Vein endothelial cell (primary cell): ENCODE measurements at places on chromosomes 16 and 17. TPM values are rescaled to one million over a fixed set of nuclear protein-coding genes. Genes with fewer than 3 reads are reported as not detected.

The COX6A2 gene
- not detected in 2 replicates for total RNA-seq

The NACA2 gene
- total RNA-seq: not detected in 2 replicates

The PRPSAP2 gene
- 27.1 and 33.1 TPM in 2 replicates for total RNA-seq

The GFAP gene
- total RNA-seq: 0.86 TPM in 1 of 2 replicates, not detected in the other

The TBC1D3H gene
- not detected in 2 replicates for total RNA-seq

The DLX4 gene
- not detected in 2 replicates for total RNA-seq

The SEPTIN1 gene
- total RNA-seq: not detected in 2 replicates

The SULT1A1 gene
- total RNA-seq: 3.2 and 7.8 TPM in 2 replicates

The HEATR9 gene
- total RNA-seq: not detected in 2 replicates

The NUP88 gene
- 93.7 and 99.0 TPM in 2 replicates for total RNA-seq

The TP53TG3F gene
- total RNA-seq: not detected in 2 replicates

The NEUROD2 gene
- not detected in 2 replicates for total RNA-seq

The CLEC16A gene
- total RNA-seq: 27.4 and 28.8 TPM in 2 replicates

The HBM gene
- total RNA-seq: not detected in 2 replicates

The FLII gene
- total RNA-seq: 285 and 320 TPM in 2 replicates

The SNX20 gene
- not detected in 2 replicates for total RNA-seq

The SPAG7 gene
- total RNA-seq: 40.2 and 45.6 TPM in 2 replicates

The UTS2R gene
- not detected in 2 replicates for total RNA-seq

The HSD17B2 gene
- 38.5 and 53.2 TPM in 2 replicates for total RNA-seq

The SYNGR3 gene
- 1.9 and 6.9 TPM in 2 replicates for total RNA-seq

The SBK1 gene
- total RNA-seq: 0.10 and 0.33 TPM in 2 replicates

The CDC6 gene
- 11.4 and 28.1 TPM in 2 replicates for total RNA-seq

The RGS9 gene
- 1.1 and 1.3 TPM in 2 replicates for total RNA-seq

The ITPRIPL2 gene
- total RNA-seq: 40.8 and 49.3 TPM in 2 replicates

The OMG gene
- total RNA-seq: not detected in 2 replicates

The CHMP1A gene
- total RNA-seq: 123 and 163 TPM in 2 replicates

The C16orf96 gene
- total RNA-seq: not detected in 2 replicates

The SOX8 gene
- 0.48 and 0.65 TPM in 2 replicates for total RNA-seq

The ANKRD13B gene
- 16.5 and 29.7 TPM in 2 replicates for total RNA-seq

The OR1D2 gene
- total RNA-seq: not detected in 2 replicates

The CFAP52 gene
- total RNA-seq: 0.48 TPM in 1 of 2 replicates, not detected in the other

The LRRC37A3 gene
- 8.5 and 10.6 TPM in 2 replicates for total RNA-seq

The BICDL2 gene
- total RNA-seq: not detected in 2 replicates

The PLXDC1 gene
- not detected in 2 replicates for total RNA-seq

The CIITA gene
- 0.10 TPM in 1 of 2 replicates, not detected in the other for total RNA-seq

The MYH3 gene
- total RNA-seq: 0.10 and 0.65 TPM in 2 replicates

The BRICD5 gene
- 0.98 and 2.1 TPM in 2 replicates for total RNA-seq

The PRSS21 gene
- 0.33 and 1.2 TPM in 2 replicates for total RNA-seq

The SHBG gene
- total RNA-seq: 0.19 TPM in 1 of 2 replicates, not detected in the other

The PGS1 gene
- total RNA-seq: 42.5 and 54.8 TPM in 2 replicates

The MEOX1 gene
- total RNA-seq: under 0.01 TPM in 1 of 2 replicates, not detected in the other

The FBF1 gene
- 5.5 and 7.2 TPM in 2 replicates for total RNA-seq

The ABCC11 gene
- not detected in 2 replicates for total RNA-seq

The PYY gene
- 0.33 TPM in 1 of 2 replicates, not detected in the other for total RNA-seq
